Cardiac muscle cell (in vitro differentiated cells and primary cell): ENCODE measurements at places on chromosomes 3 and 15.

GRCh38 chr3:120177151-120177550 lies 82.9 kb upstream of the GSK3B start:
- DNase-seq = peak; percentile 57

DNA sequence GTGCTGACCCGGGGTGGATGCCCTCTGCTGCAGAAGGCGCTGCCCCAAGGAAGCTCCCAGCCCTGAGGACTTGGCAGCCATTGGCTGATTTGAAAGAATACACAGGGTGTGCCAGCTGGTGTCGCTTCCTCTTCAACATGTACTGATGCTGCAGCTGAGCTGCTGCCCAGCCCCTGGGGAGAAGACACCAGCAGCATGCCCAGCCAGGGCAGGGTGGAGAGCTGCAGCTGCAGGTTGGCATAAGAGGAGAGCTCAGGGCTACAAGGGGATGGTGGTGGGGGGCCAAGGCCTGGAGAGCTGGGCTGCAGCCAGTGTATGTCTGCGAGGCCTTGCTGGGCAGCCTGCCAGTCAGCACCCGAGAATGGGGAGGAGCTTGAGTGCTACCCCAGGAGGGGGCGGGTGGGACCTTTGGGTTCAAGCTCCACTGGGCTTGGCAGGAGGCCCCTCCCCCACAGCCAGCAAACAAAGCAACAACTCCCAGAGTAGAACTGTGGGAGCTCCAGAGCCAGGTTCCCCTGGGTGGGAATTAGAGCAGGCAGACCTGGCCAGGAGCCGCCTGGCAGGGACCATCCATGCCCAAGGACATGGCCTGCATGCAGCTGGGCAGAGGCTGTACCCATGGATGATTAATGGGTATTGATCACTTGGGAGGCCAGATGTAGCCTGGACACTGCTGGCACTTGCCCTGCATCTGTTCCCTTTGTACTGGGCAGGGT lies 9.2 kb upstream of the SEMA4B start:
- peak; percentile 77 for DNase-seq

- DNase-seq = no peak
Measured at GRCh38 chr15:96947296-96948229, 617.1 kb downstream of the NR2F2 start.

DNA sequence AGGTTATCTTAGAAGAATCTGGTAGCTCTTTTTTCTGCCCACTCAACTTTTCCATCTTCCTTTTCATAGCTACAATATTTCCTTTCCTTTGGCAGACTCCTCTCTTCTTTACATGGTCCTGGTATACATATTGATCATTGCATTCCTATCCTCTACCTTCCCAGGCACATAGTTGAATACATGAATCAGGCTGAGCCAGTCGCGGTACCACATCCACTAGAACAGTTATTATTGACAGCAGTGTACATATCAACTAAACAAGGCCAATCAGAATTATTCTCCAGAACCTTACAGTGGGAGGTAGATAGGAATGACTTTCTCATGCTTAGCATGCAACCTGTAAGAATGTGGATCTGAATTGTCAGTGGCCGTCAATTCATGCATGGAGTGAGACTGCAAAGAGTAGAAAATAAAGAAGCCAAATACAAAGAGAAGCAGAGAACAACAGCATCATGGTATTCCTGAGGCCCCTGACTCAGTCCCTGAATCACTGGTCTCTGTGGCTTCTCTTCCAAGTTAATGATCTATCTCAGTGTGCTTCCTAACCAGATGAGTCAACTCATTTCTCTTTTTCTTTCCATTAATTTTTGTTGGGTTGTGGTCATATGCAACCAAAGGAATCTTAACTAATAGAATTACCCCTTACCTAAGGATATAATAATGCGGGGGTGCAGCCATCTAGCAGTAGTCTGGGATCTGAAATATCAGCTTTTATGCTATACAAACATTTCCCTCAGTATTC lies 60.9 kb upstream of the DCBLD2 start:
- DNase-seq = no peak
